ENCODE measurements at places on chromosomes 7 and 10.

DNA sequence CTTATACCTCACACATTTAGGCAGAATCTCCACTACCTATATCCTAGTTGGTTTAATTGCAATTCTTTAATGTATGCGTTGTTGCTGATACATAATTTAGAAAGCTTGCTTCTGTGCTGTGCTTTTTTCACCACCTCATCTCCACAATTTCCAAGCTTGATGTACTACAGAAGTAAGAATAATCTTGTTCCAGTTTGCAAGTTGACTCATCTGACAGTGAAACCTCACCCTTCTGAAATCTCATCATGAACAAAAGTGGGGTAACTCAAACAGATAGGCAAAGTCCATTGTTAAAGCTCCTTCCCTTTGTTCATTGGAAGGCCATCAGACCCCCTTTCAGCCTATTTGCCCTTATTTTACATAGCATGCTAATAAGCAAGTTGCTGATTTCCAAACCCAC, 13.6 kb downstream of the EIF4EBP2 start:
- no peak for DNase-seq

DNA sequence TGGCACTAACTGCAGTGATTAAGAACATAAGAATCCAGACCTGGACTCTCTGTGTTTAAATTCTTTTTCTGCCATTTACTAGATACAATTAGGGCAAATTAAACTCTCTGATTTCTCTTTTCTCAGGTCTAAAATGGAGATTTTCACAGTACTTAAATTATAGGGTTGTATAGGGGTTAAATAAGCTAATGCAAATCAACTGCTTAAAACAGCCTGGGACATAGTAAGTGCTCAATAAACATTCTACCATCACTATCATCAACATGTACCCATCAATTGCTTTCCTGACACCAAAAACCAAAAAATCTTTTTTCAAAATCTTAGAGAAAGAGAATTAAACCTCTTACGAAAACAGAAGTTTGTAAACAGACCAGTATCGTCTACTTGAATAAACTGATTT, 4.5 kb downstream of the ZNF800 start:
- DNase-seq: no peak

- no peak for DNase-seq
Measured at GRCh38 chr10:61332581-61332980, 120.6 kb downstream of the TMEM26 start.

GRCh38 chr10:89209718-89210117, 2.6 kb upstream of the CH25H start:
- no peak for DNase-seq

DNA sequence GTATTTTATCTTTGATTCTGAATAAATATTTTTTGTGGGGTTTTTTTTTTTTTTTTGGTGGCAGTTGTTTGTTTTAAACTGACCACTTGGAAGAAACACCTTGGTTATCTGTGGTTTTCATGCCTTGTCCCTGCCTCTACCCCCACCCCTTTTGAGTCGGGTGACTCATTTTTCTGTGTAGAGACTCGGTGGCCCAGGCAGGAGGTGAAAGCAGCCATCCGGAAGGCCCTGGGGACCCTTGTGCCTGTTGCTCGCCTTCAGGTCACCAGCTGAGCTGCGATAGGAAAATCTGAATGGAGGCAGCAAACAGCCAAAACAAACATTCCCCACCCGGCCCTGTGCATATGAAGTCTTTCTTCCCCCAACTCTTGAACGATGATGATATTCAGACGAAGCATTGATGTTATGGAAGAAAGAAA, 22.8 kb downstream of the CYP17A1 start:
- no peak for DNase-seq

- no peak for DNase-seq
Measured at GRCh38 chr10:110931769-110932381, 12.5 kb downstream of the SHOC2 start.

DNA sequence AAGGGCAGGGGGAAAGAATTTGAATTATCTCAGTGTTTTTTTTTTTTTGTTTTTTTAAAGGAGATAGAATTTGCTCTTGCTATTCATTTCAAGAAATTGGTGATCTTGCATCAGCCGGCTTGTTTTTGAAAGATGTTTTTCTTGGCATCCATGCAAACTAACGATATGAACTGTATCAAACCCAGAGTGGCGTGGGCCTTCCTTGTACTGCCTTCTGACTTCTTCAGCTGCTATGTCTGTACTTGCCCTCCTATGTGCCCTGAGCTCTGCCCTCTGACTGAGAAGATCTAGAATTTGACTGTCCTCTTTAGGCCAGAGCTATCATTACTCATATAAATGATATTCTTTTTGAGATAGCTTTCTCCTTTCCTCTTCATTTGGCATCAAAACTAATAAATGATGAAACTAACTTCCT, 183.1 kb downstream of the EXOC4 start:
- no peak for DNase-seq
